ENCODE measurements at places on chromosomes 3 and 15.

GRCh38 chr3:62493109-62493801 is 119.9 kb upstream of the FEZF2 start:
- no peak for DNase-seq

DNA sequence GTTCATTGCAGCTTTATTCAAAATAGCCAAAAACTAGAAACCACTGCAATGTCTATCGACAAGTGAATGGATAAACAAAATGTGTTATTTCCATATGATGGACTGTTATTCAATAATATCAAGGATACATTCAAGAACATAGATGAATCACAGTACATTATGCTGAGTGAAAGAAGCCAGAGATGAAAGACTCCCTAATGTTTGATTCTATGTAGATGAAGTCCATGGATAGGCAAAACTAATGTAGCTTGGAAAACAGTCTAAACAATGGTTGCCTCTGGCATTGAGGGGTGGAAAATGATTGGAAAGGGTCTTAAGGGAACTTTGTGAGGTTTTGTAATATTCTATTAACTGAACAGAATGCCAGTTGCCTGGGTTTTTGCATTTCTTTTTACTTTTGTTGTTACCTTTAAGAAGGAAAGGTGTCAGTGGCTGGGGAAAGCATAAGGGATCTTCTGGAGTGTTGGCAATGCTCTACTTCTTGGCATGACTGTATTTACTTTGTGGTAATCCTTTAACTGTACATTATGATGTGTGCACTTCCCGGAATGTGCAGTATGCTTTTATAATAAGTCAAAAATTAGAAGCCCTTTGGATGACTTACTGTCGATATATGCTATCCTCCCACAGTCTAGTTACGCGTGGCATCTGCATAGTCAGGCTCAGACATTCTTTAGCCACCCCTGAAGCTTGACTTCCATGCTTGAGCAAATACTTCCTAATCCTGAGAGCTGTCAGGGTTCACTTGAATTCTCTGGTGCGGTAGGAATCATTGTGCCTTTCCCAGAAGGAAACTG is 20.5 kb upstream of the ATP10A start:
- no peak for DNase-seq

- DNase-seq = no peak
Measured at GRCh38 chr15:81562986-81563385, 189.0 kb upstream of the TMC3 start.

DNA sequence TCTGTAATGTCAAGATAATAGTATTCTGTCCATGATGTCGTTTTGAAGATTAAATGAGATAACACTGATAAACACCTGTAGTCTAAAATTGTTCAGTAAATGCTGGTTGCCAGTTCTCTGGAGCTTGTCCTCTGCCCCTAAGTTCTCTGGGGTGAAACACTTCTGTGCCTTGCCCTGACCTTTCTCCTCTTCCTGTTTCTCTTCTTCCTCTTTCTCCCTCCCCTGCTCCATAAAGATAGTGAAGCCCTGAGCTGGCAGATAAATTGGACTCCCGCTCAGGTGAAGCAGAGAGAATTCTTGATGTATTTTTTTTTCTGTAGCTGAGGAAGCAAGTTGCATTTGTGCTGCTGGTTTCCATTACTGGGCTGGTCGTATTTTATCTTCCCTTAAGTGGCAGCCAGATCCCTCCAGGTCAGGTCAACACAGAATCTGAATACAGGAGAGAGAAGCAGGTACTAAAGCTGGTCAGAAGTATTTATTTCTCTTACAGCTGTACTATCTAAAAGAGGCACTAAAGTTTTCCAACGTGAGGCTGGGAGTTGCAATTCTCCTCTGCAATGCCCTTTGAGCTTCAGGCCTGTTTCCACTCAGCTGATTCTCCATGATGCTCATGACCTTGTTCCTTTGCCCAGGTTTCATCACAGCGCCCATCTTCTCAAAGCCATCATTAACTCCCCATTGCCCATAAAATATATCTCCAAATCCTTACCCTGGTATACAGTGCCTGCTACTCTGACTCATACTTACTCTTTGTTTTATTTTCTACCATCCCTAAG is 319.3 kb upstream of the CFAP20DC start:
- DNase-seq = no peak

GRCh38 chr3:5197470-5198312 is 10.2 kb downstream of the EDEM1 start:
- DNase-seq = no peak

DNA sequence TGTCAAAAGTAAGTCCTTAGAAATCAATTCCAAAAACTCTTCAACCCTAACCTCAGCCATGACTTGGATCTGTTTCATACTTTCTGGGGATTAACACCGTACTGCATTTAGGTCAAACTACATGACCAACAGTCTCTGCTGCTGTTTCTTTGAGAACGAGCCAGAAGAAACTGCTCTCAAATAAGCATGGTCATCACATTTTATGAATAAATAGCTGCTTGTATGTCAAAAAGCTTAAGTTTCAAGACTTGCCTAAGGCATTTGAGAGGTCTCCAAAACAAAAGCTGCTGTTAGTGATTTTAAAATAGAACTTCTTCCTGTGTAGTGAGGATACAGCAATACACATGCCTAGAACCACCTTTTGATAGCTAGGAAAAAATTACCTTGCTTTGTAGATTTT is 166.3 kb upstream of the CHRM5 start:
- no peak for DNase-seq

GRCh38 chr15:90660195-90660998 is 56.7 kb upstream of the BLM start:
- peak; percentile 73 for DNase-seq

DNA sequence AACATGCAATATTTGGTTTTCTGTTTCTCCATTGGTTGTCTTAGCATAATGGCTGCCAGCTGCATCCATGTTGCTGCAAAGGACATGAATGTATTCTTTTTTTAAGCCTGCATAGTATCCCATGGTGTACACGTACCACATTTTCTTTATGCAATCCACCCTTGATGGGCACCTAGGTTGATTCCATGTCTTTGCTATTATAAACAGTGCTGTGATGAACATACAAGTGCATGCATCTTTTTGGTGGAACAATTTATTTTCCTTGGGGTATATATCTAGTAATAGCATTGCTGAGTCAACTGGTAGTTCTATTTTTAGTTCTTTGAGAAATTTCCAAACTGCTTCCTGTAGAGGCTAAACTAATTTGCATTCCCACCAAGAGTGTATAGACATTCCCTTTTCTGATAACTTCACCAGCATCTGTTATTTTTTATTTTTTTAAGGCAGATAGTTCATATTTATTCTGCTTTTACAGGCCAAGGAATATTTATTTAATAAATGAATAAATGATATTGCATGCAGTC is 62.4 kb upstream of the NPHP3 start:
- DNase-seq = no peak

Measured in activated T-helper 2 cell treated with anti-CD3 and anti-CD28 coated beads, Interferon-gamma antibody, Interleukin-2, Interleukin-4, amounts not matched to agents 10 μg/mL and 5 μg/mL and 100 μg/mL, durations not matched to agents 14 hours and 24 hours and 36 hours (primary cell).